ENCODE measurements at places on chromosomes 16 and 17.

GRCh38 chr16:65098916-65099315 is 22.9 kb downstream of the CDH11 start:
- H3K4me3 ChIP-seq: no peak overlapping the region
- peaks cover 3% of the 10 kb centered on the region for H3K27me3 ChIP-seq
- no peaks in the 10 kb centered on the region for H3K36me3 ChIP-seq
- DNase-seq: no peak

GRCh38 chr16:89297156-89297874 is 79.8 kb downstream of the ZNF778 start:
- H3K27me3 ChIP-seq: no peaks in the 10 kb centered on the region
- H3K4me3 ChIP-seq: no peak overlapping the region
- DNase-seq: no peak
- no peak overlapping the region for H3K27ac ChIP-seq
- no peaks in the 10 kb centered on the region for H3K36me3 ChIP-seq
- peaks cover 34% of the 10 kb centered on the region for H3K4me1 ChIP-seq

GRCh38 chr17:45936610-45937009 is 42.3 kb downstream of the MAPT start:
- no peaks in the 10 kb centered on the region for H3K4me1 ChIP-seq
- no peak overlapping the region for H3K4me3 ChIP-seq
- H3K36me3 ChIP-seq: no peaks in the 10 kb centered on the region
- H3K27ac ChIP-seq: no peak overlapping the region
- H3K27me3 ChIP-seq: no peaks in the 10 kb centered on the region

DNA sequence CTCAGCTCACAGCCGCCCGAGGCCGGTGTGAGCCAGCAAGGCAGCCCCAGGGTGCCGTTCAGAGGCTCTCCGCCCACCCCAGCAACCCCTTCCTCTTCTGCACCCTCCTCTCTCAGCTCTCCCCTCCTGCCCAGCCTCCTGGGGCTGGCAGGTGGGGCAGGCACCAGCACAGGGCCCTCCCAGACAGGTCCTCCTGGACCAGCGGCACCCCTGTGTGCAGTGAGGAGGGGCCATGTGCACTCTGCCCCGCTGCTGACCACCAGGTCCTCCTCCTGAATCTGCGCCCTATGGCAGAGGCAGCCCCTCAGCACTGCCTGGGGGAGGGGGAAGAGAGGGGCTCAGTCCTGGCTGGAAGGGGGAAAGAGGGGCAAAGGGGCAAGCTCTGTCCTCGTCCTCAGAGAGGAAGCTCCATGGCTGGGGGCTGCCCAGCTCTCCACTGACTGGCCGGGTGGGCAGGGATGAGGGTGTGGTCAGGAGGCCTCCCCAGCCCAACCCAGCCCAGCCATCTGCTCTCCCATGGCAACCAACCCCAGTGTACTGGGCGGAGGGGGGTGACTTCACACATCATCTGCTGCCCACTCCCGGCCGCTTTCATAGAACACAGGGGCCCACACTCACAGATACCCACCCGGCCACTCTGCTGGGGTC is 5.4 kb upstream of the BCAR1 start:
- peaks cover 66% of the 10 kb centered on the region for H3K4me1 ChIP-seq
- H3K27ac ChIP-seq: peak overlapping the region; percentile 62
- no peak overlapping the region for H3K4me3 ChIP-seq

- no peaks in the 10 kb centered on the region for H3K36me3 ChIP-seq
- H3K4me3 ChIP-seq: no peak overlapping the region
- H3K27ac ChIP-seq: no peak overlapping the region
- no peak for DNase-seq
- H3K4me1 ChIP-seq: no peaks in the 10 kb centered on the region
- no peaks in the 10 kb centered on the region for H3K27me3 ChIP-seq
Observed at GRCh38 chr16:73882033-73882432, 414.6 kb upstream of the PSMD7 start.

DNA sequence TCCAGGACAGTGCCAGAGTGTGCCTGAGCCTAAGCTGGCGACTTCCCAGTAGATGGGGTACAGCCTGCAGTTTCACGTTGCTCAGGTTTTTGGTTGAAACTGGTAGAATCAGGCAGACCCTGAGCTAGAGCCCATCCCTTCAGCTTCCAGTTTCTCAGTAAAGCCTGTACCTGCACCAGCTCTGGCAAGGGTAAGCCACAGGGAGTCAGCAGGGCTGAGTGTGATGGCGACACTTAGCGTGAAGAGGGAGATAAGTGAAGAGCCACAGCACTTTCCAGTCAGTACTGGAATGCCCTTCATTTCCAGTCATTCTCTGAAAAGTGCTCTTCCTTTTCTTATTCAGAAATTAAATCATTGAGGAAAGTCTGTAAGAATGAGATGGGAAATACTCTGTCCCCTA is 22.4 kb downstream of the PLD6 start:
- no peak for DNase-seq
- peaks cover 26% of the 10 kb centered on the region for H3K4me1 ChIP-seq
- no peak overlapping the region for H3K4me3 ChIP-seq

GRCh38 chr16:180681-181564 is 664 bp downstream of the HBQ1 start:
- peaks cover 18% of the 10 kb centered on the region for H3K4me1 ChIP-seq
- peak; percentile 78 for DNase-seq
- no peak overlapping the region for H3K4me3 ChIP-seq
- peaks cover 4% of the 10 kb centered on the region for H3K27me3 ChIP-seq
- H3K36me3 ChIP-seq: no peaks in the 10 kb centered on the region
- no peak overlapping the region for H3K27ac ChIP-seq

GRCh38 chr17:32104158-32104557 is 38.1 kb upstream of the RHOT1 start:
- no peak overlapping the region for H3K4me3 ChIP-seq
- DNase-seq: no peak
- H3K36me3 ChIP-seq: no peaks in the 10 kb centered on the region
- no peaks in the 10 kb centered on the region for H3K27me3 ChIP-seq

DNA sequence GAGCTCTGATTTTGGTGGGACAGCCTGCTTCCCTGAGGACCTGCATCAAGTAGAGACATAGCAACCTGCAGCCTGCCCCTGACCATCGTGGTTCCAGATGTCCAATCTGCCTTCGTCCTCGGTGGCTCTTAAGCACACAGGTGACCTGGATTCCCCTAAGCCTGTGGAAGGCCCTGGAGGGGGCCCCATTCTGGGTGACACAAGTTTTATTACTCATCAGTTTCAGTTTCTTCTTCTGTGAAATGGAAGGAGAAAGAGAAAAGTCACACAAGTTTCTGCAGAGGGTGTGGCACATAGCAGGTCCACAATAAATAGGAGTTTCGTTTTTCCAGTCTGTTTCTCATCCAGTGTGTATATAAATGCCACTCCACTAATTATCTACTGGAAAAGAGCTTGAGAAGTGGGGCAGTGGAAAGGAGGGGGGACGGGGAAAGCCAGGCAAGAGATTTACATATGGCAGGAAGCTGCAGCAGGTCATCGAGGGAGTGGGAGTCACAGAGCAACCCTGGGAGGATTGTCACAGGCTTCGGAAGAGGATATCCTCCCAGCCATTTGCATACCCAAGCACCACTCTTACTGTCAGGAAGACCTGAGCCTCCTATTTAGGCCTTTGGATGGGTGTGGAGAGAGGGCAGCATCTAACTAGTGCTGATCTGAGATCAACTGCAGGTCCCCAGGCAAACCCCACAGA is 10.0 kb upstream of the NOS2 start:
- no peaks in the 10 kb centered on the region for H3K36me3 ChIP-seq
- no peaks in the 10 kb centered on the region for H3K27me3 ChIP-seq
- H3K4me1 ChIP-seq: peaks cover 27% of the 10 kb centered on the region
- no peak overlapping the region for H3K27ac ChIP-seq

DNA sequence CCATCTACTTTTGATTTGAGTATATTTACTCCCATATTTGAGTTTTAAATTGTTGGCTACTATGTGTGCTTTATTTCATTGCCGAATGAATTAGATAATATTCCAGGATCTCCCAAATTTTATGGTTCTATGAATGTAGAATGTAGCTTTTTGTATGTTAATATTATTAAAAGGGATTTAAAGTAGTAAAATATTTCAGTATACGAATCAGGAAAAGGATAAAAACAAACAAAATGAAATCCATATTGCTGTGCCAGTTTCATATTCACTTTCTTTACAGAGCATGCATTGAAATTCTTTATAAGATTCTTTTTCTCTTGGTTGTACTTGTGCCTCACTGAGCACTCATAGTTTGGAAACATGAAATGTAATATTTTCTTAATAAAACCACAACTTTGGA is 155.1 kb downstream of the CHD9 start:
- H3K27ac ChIP-seq: no peak overlapping the region
- H3K4me3 ChIP-seq: no peak overlapping the region
- H3K36me3 ChIP-seq: no peaks in the 10 kb centered on the region
- H3K4me1 ChIP-seq: peaks cover 18% of the 10 kb centered on the region

- no peak overlapping the region for H3K4me3 ChIP-seq
- H3K27me3 ChIP-seq: no peaks in the 10 kb centered on the region
- no peaks in the 10 kb centered on the region for H3K36me3 ChIP-seq
- H3K4me1 ChIP-seq: no peaks in the 10 kb centered on the region
- DNase-seq: no peak
- no peak overlapping the region for H3K27ac ChIP-seq
Observed at GRCh38 chr17:80644536-80644935, 99.9 kb downstream of the RPTOR start.

DNA sequence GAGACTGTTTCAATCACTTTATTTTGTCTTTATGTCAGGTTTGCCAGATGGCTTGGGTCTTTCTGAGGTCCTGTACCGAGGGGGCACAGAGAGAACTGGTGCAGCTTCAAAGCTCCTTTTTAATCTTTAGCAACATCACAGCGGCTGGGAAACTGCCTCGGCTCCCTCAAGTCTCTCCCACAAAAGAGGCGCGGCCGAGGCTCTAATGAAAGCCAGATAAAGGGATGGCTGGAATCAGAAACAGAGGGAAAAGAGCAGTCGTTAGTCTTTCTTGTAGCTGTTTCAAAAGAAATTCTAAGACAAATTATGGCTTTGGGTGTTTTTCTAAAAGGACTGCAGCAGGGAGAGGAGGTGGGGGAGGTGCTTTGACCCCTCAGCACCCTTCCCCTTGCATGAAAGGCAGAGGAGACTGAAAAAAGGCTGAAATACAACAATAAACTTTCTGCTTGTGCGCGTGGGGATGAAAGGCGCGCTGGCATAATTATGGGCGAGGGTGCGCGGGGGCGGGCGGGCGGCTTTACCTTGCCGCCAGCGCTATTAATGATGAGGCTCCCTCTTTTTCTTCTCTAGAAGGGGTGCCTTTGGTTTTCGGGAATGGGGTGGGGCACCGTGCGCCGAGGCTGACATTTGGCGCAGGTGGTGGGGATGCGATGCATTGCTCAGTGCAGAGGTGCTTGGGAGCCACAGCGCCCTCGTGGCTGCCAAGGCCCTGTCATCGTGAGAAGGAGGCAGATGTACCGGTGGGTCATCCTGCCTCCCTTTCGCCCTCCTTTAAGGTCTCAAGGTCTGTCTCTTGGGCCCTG is 22.3 kb upstream of the BRD7 start:
- H3K27ac ChIP-seq: no peak overlapping the region
- no peaks in the 10 kb centered on the region for H3K36me3 ChIP-seq
- DNase-seq: no peak
- no peak overlapping the region for H3K4me3 ChIP-seq

DNA sequence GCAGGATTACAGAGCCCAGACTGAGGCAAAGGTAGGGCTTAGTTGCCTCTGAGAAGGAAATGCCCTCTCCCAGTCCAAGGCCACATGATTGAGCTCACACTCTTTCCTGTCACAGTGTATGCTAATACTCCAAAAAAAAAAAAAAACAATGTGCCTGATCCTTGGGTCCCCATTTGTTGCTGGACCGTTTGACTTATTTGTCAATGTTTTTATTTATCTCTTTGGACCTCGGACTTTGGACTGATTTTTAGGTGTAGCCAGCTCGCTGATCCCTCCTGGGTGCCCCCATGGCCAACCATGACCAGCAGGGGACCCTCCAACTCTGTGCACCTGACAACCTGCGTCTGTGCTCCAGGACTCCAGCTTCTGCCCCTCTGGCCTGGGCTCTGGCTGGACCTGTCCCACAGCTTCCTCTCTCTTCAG is 622 bp upstream of the CCL16 start:
- no peaks in the 10 kb centered on the region for H3K27me3 ChIP-seq
- H3K4me3 ChIP-seq: no peak overlapping the region
- no peak for DNase-seq
- no peak overlapping the region for H3K27ac ChIP-seq
- no peaks in the 10 kb centered on the region for H3K36me3 ChIP-seq

- H3K4me3 ChIP-seq: no peak overlapping the region
- H3K36me3 ChIP-seq: no peaks in the 10 kb centered on the region
- DNase-seq: peak; percentile 93
- H3K4me1 ChIP-seq: peaks cover 24% of the 10 kb centered on the region
- H3K27me3 ChIP-seq: no peaks in the 10 kb centered on the region
Observed at GRCh38 chr16:80899809-80900592, 95.6 kb upstream of the CDYL2 start.

GRCh38 chr17:19718613-19719354 is 2.4 kb upstream of the SLC47A2 start:
- H3K4me3 ChIP-seq: no peak overlapping the region
- DNase-seq: peak; percentile 40
- peaks cover 18% of the 10 kb centered on the region for H3K4me1 ChIP-seq
- no peak overlapping the region for H3K27ac ChIP-seq
- no peaks in the 10 kb centered on the region for H3K36me3 ChIP-seq
- H3K27me3 ChIP-seq: no peaks in the 10 kb centered on the region

DNA sequence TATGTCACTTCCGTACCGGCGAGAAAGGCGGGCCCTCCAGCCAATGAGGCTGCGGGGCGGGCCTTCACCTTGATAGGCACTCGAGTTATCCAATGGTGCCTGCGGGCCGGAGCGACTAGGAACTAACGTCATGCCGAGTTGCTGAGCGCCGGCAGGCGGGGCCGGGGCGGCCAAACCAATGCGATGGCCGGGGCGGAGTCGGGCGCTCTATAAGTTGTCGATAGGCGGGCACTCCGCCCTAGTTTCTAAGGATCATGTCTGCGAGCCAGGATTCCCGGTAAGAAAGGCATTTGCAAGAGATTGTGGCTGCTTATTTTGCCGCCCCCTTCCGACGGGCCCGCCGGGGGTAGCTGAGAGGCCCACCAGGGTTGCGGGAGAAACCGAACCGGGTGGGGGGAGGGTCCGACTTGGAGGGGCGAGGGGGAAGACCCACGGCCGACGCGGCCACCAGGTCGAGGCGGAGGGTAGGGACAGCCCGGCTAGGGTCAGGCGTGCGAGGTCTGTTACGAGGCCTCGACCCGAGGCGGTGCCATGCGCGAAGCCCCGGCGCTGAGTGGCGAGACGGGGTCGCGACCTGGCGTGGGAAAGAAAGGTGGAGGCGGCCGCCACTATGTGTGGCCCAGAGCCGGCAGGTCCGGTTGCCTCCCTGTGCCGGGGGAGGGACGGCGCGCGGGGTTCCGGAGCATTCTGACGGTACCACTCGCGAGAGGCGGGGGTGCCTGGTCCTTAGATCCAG is 6.7 kb upstream of the CD68 start:
- peak overlapping the region; percentile 98 for H3K27ac ChIP-seq
- H3K36me3 ChIP-seq: peaks cover 31% of the 10 kb centered on the region
- H3K4me1 ChIP-seq: peaks cover 29% of the 10 kb centered on the region
- peak; percentile 100 for DNase-seq
- no peaks in the 10 kb centered on the region for H3K27me3 ChIP-seq

Data from body of pancreas (tissue), 4 donors.